ENCODE measurements at places on chromosomes 6 and 20.

- DNase-seq, result no peak
Observed at GRCh38 chr6:41171908-41172307, 9.0 kb upstream of the TREM2 start.

- DNase-seq, result no peak
Observed at GRCh38 chr6:126180585-126180984, 159.3 kb upstream of the CENPW start.

GRCh38 chr6:42428326-42429041 is 23.2 kb downstream of the TRERF1 start:
- no peak for DNase-seq

DNA sequence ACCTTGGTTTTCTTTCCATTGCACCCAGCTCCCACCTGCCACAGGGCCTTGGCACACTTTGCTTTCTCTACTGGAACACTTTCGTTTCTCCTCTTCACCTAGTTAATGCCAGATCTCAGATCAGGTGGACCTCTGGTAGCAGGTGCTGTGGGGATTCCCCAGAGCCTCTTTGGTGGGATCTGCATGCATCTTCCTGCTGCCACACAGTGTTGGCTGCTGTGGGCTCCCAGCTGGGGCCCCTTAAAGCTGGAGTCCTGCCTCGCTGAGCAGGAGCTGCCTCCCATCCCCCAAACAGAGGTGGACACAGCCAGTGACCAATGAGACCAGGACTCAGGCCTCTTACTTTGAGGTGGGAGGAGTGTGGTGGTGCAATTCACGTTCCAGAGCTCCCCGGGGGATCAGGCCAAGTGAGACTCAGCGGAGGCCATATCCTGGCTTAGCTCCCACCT is 28.4 kb downstream of the CEBPB start:
- no peak for DNase-seq

GRCh38 chr20:51003753-51004152 is 19.2 kb downstream of the KCNG1 start:
- DNase-seq, result no peak

GRCh38 chr6:106988664-106989063 is 14.1 kb upstream of the CD24 start:
- DNase-seq, result no peak

DNA sequence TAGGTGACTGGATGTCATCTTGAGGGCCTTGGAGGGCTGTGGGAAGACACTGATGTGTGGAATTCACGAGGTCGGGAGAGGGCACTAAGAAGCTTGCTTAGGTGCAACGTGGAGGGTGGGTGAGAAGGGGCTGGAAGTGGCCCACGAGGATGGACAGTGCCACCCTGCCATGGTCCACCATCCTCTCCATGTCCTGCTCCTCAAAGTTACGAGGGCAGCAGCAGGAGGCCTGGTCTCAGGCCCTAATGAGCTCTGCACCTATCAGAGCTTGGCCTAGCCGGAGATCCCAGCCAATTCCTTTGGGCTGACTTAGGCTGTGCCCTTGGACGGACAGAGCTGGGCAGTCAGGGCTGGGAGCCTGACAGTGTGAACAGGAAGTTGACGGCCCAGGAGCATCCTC is 27.8 kb upstream of the SCRT2 start:
- no peak for DNase-seq

GRCh38 chr6:154292066-154292465 is 64.5 kb downstream of the IPCEF1 start:
- DNase-seq, result no peak

GRCh38 chr20:57787151-57787989 is 77.6 kb upstream of the PMEPA1 start:
- DNase-seq, result no peak

- DNase-seq, result peak; percentile 26
Observed at GRCh38 chr6:34154668-34155447, 9.0 kb upstream of the GRM4 start.

GRCh38 chr20:61119794-61120410 is 132.2 kb upstream of the CDH4 start:
- no peak for DNase-seq

GRCh38 chr6:26019261-26019830 is 56.7 kb downstream of the TRIM38 start:
- DNase-seq, result no peak

GRCh38 chr6:31829633-31830283 is 2.2 kb downstream of the HSPA1B start:
- DNase-seq, result no peak

DNA sequence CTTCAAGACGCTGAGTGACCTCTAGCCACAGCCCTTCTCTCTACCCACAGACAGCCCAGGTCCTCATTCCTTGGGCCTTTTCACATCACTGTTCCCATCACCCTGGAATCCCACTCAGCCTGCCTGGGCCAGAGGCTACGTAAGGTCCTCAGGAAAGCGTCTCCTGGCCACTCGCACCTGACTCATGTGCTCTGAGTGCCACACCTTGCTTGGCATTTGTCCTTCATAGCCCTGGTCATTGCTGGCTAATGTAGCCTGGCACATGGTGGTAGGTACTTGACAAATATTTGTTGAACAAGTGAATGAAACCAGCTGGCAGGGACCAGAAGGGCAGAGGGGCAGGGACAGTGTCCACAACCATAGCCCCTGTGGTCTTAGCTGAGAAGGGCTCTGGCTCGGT is 50.6 kb upstream of the FANCE start:
- no peak for DNase-seq

DNA sequence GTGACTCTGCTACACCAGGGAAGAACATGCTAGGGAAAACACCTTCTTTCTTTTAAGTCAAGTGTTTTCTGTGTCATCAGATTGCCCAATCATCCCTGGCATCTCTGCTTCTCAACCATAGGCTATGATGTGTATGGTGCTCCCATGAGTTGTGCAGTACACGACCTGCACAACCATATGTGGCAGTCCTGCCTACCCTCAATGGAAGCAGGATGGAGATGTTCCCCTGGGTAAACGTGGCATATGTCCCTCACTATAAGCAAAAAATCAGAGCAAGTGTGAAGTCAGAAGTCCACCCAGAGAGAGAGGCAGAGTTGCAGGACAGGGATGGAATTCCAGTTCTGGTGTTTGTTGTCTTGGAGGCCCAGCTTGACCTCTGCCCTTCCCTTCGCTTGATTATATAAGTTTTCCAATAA is 10.3 kb upstream of the SNHG17 start:
- no peak for DNase-seq

GRCh38 chr6:156598855-156599180 is 178.4 kb upstream of the ARID1B start:
- no peak for DNase-seq

GRCh38 chr6:151639750-151640149 is 145.9 kb downstream of the CCDC170 start:
- DNase-seq, result no peak

GRCh38 chr20:33917831-33918525 is 75.7 kb upstream of the RALY start:
- DNase-seq, result no peak

GRCh38 chr20:10970109-10970508 is 296.3 kb upstream of the JAG1 start:
- no peak for DNase-seq

DNA sequence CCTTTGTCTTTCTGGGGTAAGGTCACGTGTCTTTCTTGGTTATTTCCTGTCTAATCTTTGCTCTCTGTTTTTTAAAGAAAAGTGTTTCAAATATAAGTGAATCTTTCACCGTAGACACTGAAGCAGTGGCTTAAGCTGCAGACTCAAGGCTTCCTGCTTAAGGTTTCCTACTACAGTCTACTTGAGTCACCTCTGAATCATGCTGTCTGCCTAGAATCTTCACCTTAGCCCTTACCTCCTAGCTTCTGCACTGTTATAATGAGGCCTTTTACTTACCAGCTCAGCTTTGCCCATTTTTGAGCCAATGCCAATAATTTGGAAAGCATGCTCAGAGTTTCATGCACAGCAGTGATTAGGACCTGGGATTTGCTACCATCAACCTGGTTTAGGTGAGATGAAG is 30.6 kb downstream of the ADGRF4 start:
- DNase-seq, result no peak

DNA sequence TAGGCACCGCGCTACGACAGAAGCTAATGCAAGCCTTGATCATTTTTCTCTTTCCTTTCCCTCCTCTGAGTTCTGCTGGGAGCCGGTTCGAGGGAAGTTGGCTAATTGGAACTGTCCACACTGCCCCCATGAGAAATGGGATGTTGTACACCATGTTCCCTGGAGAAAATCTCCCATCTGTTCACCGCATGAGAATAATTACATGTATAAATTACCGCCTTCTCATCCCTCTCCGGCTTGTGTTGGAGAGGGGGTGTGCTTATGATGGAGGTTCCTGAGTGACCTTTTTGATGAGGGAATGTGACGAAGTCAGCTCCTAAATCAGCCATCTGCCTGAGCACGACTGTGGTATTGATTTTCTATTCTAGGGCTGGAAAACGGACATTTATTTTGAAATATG is 320.2 kb upstream of the SULF2 start:
- DNase-seq, result no peak

GRCh38 chr6:42754759-42755158 is 8.9 kb upstream of the TBCC start:
- no peak for DNase-seq

GRCh38 chr6:21984561-21984960 is 312.3 kb downstream of the PRL start:
- DNase-seq, result no peak

GRCh38 chr6:14775528-14775927 is 470.3 kb upstream of the JARID2 start:
- no peak for DNase-seq

DNA sequence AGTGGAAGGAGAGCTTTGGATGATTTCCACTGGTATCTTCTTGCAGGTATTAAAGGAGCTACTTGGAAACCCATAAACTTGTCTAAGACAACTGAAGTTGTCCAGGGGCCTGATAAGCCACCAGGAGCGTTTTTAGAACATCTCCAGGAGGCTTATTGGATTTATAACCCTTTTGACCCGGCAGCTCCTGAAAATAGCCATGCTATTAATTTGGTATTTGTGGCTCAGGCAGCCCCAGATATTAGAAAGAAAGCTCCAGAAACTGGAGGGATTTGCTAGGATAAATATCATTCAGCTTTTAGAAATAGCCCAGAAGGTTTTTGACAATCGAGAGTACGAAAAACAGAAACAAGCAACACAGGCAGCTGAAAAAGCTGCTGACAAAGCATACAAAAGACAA is 461.0 kb upstream of the HTR1E start:
- no peak for DNase-seq

- DNase-seq, result no peak
Observed at GRCh38 chr6:156028335-156029131, 572.9 kb upstream of the NOX3 start.

DNA sequence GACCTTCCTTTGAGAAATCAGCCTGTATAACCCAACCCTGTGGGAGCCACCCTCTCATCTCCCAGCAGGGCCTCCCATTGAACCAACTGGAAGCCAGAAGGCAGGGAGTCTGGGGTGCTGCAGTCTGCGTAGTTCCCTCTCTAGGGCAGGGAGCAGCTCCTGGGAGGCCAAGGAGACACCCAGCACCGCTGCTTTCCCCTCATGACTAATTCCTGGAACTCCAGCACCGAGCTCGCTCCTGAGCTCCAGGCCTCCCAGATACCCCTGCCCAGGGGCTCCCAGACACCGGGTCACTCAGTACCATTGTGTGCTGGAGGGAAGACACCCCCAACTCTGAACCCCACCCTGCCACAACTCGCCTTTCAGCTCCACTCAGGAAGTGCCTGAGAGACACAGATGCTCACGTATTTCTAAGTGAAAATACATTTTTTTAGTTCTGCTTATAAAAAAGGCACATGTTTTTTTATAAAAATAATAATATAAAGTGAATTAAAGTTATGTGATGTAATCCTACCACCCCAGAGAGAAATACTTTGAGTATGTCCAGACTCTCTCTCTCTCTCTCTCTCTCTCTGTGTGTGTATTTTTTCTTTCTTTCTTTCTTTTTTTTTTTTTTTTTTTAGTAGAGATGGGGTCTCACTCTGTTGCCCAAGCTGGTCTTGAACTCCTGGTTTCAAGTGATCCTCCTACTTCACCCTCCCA is 17.5 kb downstream of the PIM1 start:
- DNase-seq, result no peak

GRCh38 chr6:112576423-112576822 is 229.3 kb downstream of the RFPL4B start:
- DNase-seq, result no peak

DNA sequence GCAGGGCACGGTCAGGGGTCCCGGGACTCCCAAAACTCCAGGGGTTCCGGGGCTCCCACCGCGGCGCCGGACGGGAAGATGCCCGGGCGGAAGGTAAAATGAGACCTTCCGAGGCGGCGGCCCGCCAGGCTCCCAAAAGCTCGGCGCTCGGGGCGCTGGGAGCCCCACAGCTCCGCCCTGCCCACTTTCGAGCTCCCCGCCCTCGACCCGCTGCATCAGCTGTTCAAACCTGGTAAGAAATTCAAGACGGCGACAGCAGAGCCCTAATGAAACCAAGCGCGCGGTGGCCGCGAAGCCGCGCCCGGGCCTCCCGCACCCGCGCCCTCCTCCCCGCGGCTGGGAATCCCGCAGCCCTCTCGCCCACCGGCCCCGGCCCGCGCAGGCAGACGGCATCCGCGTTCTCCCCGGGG is 369 bp downstream of the SLC4A11 start:
- DNase-seq, result no peak

- DNase-seq, result no peak
Observed at GRCh38 chr6:105981002-105981887, 104.9 kb upstream of the PRDM1 start.

- no peak for DNase-seq
Observed at GRCh38 chr20:62631336-62632308, 10.7 kb upstream of the SLCO4A1 start.

- DNase-seq, result no peak
Observed at GRCh38 chr6:122995921-122996793, at the start of gene CLVS2. Gene CLVS2, plus strand, starts transcription at chr6:122996235. Its CDS starts 1,543 bp downstream, at chr6:122997778.

DNA sequence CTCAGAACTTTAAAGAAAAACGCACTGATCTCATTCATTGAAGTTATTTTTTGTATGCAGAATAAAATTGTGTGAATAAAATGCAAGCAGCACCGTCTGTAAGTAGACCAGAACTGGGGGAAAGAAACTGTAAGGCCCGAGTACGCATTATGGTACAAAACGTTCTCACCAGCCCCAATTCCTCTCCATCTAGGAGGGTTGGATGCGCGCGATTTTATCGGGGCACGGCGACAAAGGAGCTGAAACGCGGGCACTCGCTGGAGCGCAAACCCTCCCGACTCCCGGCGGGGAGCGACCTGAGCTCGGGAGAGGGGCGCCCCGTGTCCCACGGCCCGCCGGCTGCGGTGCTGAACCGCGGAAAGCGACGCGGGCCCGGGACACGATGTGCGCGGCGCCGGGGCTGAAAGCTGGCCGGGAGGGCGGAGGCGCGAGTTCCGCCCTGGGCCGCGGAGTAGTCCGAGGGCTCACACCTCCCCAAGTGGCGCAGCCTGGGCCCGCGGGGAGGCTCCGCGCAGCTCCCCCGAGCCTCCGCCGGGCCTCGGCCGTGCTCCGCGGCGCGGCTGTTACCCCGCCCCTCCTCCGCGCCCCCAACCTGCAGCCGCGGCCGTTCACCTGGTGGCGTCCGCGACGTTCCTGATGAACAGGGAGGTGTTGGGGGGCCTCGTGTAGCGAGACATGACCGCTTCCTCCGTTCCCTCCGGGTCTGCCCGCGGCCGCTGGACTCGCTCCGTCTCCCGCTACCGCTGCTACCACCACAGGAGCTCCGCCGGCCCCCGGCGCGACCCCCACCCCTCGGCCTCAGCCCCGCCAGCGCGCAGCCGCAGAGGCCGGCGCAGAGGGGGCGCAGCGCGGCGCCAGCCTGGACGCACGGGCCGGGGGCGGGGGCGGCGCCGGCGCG is at the start of gene SRSF12:
TSS of gene SRSF12 (minus strand) at position 861 of the 898 bp plus-strand sequence. CDS start at position 677, 184 bp downstream.
- peak; percentile 9 for DNase-seq

Data from stimulated activated CD4-positive, alpha-beta T cell treated with anti-CD3 and anti-CD28 coated beads, Interleukin-1b, Interleukin-23, amount 100 ng/mL, for 1 hour (primary cell).